ENCODE measurements at places on chromosomes 7 and 10. TPM values are rescaled to one million over a fixed set of nuclear protein-coding genes. Genes with fewer than 3 reads are reported as not detected.

FAM237B gene
- total RNA-seq = not detected

PRF1 gene
- total RNA-seq = not detected

GRCh38 chr10:67936416-67936815 lies 52.0 kb downstream of the SIRT1 start:
- DNase-seq = no peak

GRCh38 chr10:12638781-12639180 lies 289.4 kb downstream of the CAMK1D start:
- DNase-seq = no peak

All from endothelial cell (in vitro differentiated cells).